ENCODE measurements at places on chromosomes 6 and 20. TPM values are rescaled to one million over a fixed set of nuclear protein-coding genes. Genes with fewer than 3 reads are reported as not detected.

GRCh38 chr6:24415753-24416152 is 13.0 kb downstream of the MRS2 start:
- peaks cover 73% of the 10 kb centered on the region for H3K36me3 ChIP-seq
- H3K4me1 ChIP-seq, result no peaks in the 10 kb centered on the region
- no peaks in the 10 kb centered on the region for H3K27me3 ChIP-seq

DNA sequence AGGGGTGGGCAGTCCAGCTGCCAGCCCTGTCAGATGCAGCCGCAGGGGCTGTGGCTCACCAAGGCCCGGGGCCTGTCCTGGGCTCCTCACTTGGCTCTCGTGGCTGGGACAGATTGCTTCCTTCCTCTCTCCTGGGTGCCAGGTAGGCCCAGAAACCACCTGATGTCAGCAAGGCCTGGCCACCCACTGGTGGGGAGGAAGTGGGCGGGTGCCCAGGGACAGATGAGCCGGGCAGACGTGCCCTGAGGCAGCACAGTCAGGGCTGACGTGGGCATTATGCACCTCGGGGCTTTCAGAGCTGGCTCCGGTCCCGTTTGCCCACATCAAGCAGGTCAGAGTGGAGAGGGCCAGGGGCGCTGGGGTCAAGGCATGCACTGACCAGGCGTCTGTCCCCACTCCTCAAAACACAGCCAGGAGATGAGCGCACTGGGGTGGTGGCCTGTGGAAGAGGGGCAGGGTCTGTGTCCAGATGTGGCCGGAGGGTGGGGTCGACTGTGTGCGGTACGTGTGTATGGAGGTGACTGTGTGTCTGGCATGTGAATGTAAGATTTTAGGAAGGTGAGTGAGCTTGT is 133.2 kb upstream of the PTPN1 start:
- H3K27me3 ChIP-seq, result no peaks in the 10 kb centered on the region
- DNase-seq, result no peak
- peaks cover 18% of the 10 kb centered on the region for H3K4me1 ChIP-seq
- no peak overlapping the region for H3K4me3 ChIP-seq
- no peaks in the 10 kb centered on the region for H3K36me3 ChIP-seq

DNA sequence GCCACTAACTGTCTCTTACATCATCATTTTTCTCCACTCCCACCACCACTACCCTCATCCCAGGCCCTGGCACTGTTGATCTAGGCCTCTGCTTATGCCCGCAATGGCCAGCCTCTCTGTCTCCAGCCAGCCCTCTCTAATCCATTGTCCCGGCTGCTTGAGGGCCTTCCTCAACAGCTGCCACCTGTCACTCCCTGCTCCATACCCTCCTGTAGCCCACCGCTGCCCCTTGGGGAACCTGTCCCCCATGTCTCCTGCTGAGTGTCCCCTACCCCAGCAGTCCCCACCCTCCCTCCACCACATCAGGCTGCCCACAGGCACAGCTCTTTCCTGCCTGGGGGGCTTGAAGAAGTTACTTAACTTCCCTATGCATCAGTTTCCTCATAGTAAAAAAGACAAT is 13.4 kb downstream of the TEAD3 start:
- no peak overlapping the region for H3K27ac ChIP-seq
- H3K36me3 ChIP-seq, result peaks cover 68% of the 10 kb centered on the region
- no peaks in the 10 kb centered on the region for H3K27me3 ChIP-seq

ABRACL gene
- total RNA-seq, result 36.2 TPM

GRCh38 chr20:59817846-59818615 is 115.4 kb downstream of the SYCP2 start:
- H3K4me1 ChIP-seq, result no peaks in the 10 kb centered on the region
- no peak for DNase-seq
- H3K27me3 ChIP-seq, result no peaks in the 10 kb centered on the region
- no peak overlapping the region for H3K27ac ChIP-seq
- no peaks in the 10 kb centered on the region for H3K36me3 ChIP-seq
- no peak overlapping the region for H3K4me3 ChIP-seq

GPLD1 gene
- total RNA-seq, result 0.34 TPM

DNA sequence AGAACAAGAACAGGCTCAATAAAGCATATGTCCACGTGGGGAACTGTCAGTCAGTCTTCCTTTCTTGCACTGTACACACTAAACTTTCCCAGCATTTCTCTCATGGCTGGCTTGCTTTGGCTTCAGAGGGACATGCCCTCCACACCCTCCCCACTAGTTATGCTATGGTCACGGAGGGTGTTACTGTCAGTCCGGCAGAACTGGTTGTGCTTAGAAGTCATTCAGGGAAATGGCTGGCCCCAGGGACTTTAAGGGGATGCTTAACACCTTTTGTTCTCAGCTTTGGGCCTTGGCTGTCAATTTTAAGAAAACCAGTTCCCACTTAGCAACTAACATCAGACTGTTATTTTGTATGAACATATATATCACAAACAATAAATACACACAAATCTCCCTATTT is 55.1 kb downstream of the ELOVL5 start:
- no peak overlapping the region for H3K4me3 ChIP-seq
- peaks cover 63% of the 10 kb centered on the region for H3K36me3 ChIP-seq
- no peak for DNase-seq

DNA sequence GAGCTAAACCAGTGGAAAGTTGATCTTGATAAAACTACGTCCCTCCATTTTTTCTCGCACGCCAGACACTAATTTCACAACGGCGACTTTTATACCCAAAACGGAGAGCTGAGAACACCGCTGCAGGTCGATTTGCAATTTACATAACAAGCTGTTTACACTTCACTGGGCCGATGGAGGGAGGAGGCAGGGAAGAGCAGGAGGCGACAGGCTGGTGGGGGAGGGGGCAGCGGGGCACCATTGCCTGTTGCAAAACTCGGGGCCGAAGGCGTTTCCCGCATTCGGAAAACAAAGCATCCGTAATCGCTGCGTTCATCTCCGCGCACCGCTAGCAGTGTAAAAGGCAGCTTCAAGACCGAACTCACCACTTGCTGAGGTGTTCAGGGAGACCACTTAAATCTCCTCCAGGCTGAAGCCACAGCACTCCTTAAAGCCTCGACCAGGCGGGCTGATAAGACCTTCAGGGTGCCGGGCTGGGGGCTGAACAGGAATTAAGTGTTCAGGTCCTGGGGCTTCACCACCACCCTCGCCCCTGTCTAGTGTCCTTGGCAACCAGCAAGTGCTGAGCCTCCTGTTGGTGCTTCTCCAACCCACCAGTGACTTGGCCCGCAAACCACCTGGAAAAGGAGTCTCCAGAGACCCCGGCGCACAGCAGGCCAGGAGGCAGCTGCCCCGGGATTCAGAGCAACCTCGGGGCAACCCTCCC is 2.0 kb upstream of the FOXC1 start:
- DNase-seq, result no peak
- no peaks in the 10 kb centered on the region for H3K27me3 ChIP-seq
- no peak overlapping the region for H3K27ac ChIP-seq
- H3K36me3 ChIP-seq, result peaks cover 23% of the 10 kb centered on the region
- H3K4me1 ChIP-seq, result peaks cover 22% of the 10 kb centered on the region

TREM1 gene
- total RNA-seq, result not detected

DNA sequence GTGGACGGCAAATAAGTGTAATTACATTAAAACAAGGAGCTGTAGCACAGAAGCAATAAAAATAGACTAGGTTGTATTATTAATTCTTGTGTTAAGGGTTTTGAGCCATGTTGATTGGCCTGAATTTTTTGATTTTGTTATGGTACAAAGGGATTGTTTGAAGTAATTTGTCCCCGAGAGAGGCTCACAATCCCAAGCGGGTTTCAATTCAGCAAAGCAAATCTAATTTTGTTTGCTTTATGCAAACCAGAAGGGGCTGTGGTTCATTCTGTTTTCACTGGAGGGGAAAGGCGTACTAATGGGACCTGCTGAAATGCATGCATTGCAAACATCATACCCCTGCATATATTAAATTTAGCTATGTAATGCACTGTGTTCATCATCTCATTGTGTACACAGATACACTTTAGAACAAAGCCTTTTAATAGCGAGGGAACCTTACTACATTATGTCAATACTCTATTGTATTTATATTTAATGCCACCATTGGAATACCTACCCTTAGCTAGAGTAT is 379.5 kb upstream of the POU3F2 start:
- H3K4me1 ChIP-seq, result no peaks in the 10 kb centered on the region
- no peaks in the 10 kb centered on the region for H3K36me3 ChIP-seq
- H3K4me3 ChIP-seq, result no peak overlapping the region
- 0 out of 2 replicates have a peak, but pooled peaks cover 2% of the 10 kb centered on the region for H3K27me3 ChIP-seq
- DNase-seq, result no peak

DNA sequence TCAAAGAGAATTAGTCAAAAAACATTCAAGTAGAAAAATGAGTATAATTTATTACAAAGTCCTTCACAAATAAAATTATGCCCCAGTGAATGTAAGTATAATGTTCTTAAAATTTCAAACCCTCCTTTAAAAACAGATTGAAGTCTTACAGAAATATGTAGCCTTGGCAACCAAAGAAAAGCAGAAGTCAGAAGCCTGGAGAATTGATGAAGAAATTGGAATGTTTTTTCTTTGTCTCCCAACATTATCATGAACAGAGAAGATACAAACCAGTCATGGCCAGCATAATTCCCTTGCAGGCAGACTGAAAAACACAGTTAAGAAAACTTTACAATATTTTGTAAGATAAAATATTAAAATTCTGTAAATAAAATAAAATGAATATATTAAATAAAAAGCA is 221.9 kb downstream of the TBC1D32 start:
- H3K36me3 ChIP-seq, result no peaks in the 10 kb centered on the region
- no peaks in the 10 kb centered on the region for H3K27me3 ChIP-seq
- H3K4me1 ChIP-seq, result no peaks in the 10 kb centered on the region
- no peak overlapping the region for H3K27ac ChIP-seq
- no peak for DNase-seq

- H3K36me3 ChIP-seq, result no peaks in the 10 kb centered on the region
- H3K4me1 ChIP-seq, result peaks cover 13% of the 10 kb centered on the region
- H3K27me3 ChIP-seq, result no peaks in the 10 kb centered on the region
- peak; percentile 56 for DNase-seq
- H3K27ac ChIP-seq, result no peak overlapping the region
- no peak overlapping the region for H3K4me3 ChIP-seq
Observed at GRCh38 chr20:8756410-8756809, 312.5 kb upstream of the PLCB4 start.

DNA sequence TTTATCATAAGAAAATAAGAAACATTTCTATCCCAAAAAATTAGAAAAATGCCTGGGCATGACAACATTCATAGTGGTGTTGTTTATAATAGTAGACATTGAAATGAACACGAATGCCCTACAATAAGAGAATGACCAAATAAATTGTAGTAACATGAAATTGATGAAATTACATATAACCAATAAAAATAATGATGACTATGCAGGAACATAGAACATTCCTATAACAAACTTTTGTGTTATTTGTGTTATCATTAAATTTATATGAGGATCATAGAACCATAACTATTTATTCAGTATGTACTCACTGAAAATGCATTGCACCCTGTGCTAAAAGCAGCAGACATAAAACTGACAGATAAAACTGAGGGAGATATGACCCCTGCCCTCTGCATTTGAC is 399.7 kb downstream of the CBLN4 start:
- DNase-seq, result no peak
- H3K4me3 ChIP-seq, result no peak overlapping the region
- no peak overlapping the region for H3K27ac ChIP-seq
- H3K4me1 ChIP-seq, result no peaks in the 10 kb centered on the region
- no peaks in the 10 kb centered on the region for H3K27me3 ChIP-seq

DNA sequence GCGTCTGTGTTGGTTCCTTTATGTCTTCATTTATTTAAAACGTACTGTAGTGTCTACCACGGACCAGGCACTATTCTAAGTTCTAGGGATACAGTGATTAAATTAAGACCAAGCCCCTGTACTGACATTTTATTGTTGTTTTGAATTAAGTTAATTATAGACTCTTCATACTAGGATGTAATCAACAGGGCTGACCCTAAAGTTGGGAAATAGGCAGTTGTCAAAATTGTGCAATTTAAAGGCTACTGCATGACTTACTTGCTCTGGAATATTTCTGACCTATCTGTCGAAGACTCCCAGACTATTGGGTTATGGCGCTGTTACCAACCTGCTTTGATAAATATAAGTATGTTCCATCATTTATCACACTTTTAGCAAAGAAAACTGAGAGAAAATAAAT is 6.7 kb downstream of the MYO6 start:
- no peaks in the 10 kb centered on the region for H3K27me3 ChIP-seq
- no peak for DNase-seq
- no peaks in the 10 kb centered on the region for H3K36me3 ChIP-seq
- H3K4me1 ChIP-seq, result peaks cover 20% of the 10 kb centered on the region
- H3K27ac ChIP-seq, result no peak overlapping the region

DNA sequence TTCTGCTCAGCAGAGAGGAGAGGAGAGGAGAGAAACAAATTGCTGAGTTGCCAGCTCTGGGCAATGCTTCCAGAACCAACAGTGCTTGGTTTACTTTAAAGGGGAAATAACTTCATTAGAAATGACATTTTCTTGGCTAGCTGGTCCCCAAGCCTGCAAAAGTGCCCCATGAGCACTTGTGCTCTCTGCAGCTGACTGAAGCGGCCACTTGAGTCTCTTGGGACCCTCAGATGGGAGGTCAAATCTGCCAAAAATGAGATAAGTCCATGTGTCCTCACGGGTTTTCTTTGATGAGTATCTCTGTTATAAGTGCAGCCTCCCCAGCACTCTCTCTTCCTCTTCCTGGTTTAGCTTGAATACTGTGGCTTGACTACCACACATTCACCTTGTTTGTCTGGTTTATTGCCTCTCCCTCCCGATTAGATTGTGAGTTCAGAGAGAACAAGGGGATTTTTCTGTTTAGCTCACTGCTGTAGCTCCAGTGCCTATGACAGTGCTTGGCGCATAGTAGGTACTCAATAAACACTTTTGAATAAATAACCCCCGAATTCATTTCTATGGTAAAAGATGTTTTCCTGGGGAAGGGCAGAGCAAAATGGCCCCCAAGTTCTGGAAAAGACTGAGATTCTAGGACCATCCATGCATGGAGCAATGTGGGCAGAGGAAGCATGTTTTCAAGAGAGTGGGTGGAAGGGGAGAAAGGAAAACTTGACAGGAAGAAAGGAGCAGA is 7.0 kb upstream of the RIN2 start:
- H3K36me3 ChIP-seq, result no peaks in the 10 kb centered on the region
- H3K27ac ChIP-seq, result no peak overlapping the region
- no peaks in the 10 kb centered on the region for H3K4me1 ChIP-seq
- no peaks in the 10 kb centered on the region for H3K27me3 ChIP-seq
- H3K4me3 ChIP-seq, result no peak overlapping the region

DNA sequence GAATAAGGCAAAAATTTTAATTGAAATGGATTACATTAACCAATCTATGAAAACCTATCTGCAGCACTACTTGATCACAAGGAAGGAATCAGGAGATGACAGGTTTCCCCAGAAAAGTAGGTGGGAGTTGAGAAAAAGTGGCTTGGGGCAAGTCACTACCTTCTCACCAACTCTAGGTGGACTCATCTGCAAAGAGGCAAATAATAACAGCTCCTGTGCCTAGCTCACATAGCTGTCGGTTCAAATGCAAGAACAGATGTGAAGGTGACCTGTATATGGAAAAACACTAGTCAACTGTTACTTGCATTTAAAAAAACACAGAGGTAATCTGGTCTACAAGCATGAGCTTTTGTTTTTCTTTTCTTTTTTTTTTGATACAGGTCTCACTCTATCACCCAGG is 67.2 kb downstream of the POPDC3 start:
- peaks cover 20% of the 10 kb centered on the region for H3K4me1 ChIP-seq
- no peak overlapping the region for H3K27ac ChIP-seq
- H3K36me3 ChIP-seq, result peaks cover 34% of the 10 kb centered on the region
- no peak for DNase-seq
